ENCODE measurements at places on chromosomes 1 and 21.

DNA sequence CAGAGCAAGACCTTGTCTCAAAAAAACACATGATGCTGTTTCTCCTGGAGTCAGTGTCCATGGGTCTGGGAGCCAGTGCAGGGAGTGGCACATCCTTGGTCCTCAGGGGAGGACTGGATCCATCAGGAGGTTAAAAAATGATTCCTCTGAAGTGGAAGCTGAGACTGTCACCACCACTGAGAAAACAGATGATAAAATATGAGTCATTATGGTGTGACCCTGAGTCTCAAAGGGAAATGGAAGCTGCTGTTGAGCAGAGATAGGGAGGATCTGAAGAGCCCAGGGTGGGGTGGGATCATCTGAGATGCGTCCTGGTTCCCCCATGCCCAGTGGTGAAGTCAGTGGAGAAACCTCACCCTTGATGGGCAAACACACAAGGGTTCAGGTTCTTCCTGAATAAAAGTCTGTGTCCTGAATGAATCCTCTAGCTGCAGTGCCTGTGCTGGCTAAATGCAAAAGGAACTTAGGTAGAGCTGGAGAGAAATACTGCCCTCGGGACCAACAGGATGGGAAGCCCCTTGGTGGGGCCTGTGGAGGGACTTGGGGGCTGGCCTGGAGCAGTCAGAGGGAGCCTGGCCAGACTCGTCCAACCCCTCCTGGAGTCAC lies 61.6 kb upstream of the TENT5B start:
- no peak for DNase-seq

DNA sequence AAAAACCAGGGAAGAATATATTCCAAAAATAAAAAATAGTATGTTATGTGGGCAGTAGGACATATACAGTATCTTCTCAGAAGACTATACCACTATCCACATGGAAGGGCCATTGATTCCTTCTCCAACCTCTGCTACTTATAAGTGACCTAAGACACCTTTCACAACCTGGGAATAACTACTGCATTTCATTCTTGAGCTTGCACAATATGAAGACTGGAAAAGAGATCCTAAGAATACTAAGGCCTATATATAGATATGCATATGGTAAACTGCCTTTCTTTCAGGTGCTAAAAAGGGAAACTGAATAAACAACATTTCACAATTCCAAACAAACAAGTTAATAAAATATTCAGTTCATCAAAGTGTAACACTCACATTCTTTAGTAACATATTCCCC lies 32.0 kb upstream of the SDC3 start:
- DNase-seq, result no peak

- no peak for DNase-seq
These were observed 38.6 kb downstream of the GADD45A start for GRCh38 chr1:67723620-67724019.

GRCh38 chr21:42599962-42600361 lies 53.5 kb upstream of the PDE9A start:
- DNase-seq, result no peak

DNA sequence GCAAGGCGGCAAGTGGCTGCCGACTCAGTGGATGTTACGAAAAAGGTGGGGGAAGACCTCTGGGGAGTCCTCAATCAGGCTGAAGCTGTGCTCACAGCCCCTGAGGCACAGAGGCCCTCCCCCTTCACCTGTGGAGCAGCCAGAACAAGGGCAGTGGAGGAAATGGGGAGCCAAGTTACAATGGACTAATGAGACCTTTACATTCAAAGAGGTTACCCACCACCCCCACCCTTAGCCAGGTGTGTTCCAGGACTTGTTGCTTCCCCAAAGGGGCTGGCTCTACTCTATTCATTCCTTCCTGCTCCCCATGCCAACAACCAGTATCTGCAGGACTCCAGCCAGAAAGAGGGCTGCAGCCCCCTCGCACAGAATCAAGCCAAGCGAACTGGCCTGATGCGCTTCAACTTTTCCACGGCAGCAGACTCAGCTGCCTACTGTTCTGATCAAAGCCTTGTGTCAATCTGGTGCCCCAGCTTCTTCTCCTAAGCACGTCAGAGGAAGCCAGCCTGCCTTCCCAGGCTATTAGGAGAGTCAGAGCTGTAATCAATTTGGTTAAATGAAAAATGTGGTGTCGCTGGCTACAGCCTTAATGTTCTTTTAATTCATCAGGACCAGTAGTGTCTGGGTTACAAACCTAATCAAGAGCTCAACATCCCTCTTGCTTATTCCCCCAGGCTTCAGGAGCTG lies 1.8 kb upstream of the SYT2 start:
- DNase-seq, result no peak

- DNase-seq, result no peak
These were observed 23.7 kb upstream of the SLC2A5 start for GRCh38 chr1:9093091-9093490.

DNA sequence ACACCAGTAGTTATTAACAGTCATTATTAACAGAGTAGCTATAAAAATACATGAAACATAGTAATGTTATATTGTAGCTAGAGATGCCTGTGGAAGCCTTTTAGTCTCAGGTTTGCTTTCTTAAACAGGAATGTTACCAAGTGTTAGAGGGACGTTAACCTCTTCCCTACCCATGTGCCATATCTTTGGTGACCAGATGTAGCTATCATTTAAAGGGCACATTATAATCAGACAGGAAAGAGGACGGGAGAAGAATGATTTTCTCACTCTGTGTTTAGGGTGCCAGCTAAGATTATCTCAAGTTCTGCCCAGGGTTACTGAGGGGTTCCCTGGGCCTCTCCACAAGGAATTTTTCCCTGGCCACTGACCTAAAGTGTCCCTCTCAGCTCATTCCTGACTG lies 20.9 kb upstream of the UBL4B start:
- DNase-seq, result no peak

DNA sequence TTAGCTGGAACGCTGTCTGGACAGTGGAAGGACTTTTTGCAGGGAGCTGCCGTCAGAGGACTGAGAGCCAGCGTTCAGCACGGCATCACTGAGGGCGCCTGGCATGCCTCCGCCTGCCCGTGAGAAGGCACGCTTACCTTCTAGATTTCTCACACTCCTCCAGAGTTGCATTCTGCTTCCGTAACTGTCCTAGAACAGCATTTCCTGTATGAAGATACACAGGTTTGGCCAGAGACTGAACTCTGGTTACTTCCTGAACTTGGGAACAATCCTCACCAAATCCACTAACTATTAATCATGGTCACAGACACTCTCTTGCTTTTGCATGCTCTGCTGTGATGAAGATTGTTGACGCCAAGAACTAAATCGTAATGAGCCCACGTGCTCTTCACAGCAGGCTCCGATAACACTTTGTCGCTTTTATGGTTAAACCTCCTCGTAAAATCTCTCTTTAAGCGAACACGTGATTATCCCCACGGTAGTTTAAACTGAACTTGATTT lies 93.5 kb downstream of the KIF26B start:
- no peak for DNase-seq

GRCh38 chr1:231226156-231226555 lies 14.9 kb upstream of the GNPAT start:
- DNase-seq, result no peak

GRCh38 chr1:208185801-208186231 lies 58.4 kb downstream of the PLXNA2 start:
- DNase-seq, result no peak

GRCh38 chr1:223363057-223363855 lies 720 bp downstream of the SUSD4 start:
- peak; percentile 40 for DNase-seq

- no peak for DNase-seq
These were observed 12.3 kb downstream of the NES start for GRCh38 chr1:156664767-156665411.

DNA sequence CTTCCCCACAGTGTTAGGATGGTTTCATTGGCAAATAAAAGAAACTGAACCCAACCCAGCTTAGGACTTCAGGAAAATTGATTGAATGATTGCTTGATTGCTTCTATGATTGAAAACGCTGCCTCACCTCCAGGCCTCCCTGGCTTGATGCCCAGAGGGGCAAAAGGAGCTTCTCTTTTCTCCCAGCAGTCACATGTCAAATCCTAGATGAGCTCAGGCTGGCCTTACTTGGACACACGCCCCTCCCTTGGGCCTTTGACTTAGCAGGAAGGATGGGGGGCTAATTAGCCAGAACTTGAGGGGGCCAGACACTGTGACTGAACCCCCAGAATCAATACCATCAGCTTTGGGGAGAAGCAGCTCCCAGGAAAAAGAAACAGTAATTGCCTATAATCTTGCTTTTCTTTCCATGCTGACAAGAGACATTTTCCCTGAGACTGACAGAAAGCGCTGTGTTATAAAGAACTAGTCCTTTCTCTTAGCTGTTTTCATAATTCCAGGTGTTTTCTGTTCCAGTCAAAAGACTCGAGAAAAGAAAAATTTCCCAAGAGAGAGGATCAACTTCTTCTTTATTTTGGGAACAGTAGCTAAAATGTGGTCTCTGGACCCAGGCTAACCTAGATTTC lies 50.8 kb upstream of the ATP5PO start:
- DNase-seq, result no peak

DNA sequence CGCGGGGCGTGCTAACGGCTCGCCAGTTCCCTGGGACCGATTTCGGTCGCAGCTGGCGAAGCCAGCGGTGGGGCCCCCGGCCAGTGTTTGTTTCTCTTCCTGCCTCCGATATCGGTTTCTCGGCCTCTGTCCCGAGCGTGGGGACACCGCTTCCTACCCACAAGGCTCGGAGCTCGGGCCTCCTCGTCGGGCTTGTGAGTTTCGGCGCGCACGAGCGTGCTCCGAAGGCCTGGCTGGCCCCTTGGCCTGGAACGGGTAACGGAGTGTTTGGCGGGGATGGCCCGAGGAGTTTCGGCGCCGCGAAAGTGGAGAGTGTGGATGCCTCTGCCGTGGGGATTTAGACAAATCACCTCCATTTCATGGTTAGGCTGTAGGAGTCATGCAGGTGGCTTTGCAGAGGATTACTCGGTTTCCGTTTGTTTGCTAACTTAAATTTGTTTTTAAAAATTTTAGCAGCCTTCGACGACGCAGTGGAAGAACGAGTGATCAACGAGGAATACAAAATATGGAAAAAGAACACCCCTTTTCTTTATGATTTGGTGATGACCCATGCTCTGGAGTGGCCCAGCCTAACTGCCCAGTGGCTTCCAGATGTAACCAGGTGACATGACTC lies 559 bp downstream of the RBBP4 start:
- DNase-seq, result no peak

GRCh38 chr1:203378556-203379245 lies 27.8 kb upstream of the FMOD start:
- no peak for DNase-seq

- DNase-seq, result no peak
These were observed 67.1 kb downstream of the DDR2 start for GRCh38 chr1:162699366-162699765.

DNA sequence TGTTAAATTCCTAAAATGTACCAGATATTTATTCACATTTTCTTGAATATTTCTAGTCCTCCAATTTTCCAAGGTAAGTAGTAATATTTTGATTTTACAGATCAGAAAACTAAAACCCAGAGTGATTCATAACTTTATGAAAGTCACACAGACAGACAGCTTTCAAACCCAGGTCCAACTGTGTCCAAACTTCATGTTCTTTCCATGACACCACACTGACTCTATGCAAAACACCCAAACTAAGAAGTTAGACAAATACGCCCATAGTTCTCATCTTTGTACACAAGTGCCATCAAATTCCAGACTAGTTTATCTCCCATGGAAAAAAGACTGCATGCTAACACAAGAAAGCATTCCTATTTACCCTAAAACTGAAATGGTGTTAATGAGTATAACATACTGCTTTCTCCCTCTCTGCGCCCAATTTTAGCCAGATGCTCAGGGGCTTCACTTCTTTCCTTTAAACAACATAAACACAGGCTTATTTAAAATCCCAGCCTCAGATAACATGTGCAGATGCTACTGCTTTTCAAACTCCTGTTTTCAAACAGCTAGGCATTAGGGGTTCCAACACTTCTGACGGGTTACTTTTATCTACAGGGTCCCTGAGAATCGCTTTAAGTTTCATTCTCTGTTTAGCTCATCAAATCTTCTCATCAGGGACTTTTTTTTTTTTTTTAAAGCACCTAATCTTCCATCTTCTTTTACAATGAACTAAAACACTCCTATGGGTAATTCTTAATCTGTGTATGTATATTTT lies 44.6 kb downstream of the WASF2 start:
- peak; percentile 18 for DNase-seq

- no peak for DNase-seq
These were observed 25.1 kb downstream of the RRP1B start for GRCh38 chr21:43684424-43684823.

- no peak for DNase-seq
These were observed 67.3 kb upstream of the KIAA1614 start for GRCh38 chr1:180845352-180845751.

- DNase-seq, result peak; percentile 67
These were observed 5.1 kb upstream of the SSR2 start for GRCh38 chr1:156025876-156026275.

DNA sequence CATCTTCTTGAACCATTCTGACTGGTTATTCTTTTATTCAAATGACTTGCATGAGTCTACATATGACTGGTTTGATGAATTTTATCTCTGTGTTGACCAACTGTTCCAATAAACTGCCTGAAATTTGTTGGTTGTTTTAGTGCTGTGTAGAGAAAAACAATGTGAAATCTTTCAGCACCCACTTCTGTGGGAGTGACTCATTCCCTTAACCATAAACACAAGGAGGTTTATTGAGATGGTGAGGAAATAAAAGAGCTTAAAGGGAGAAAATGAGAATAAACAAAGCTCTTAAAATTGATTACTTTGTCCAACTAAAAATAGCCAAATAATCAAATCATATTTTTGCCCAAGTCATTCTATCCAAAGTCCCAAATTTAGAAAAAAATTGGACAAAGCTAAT lies 341.1 kb downstream of the TGFB2 start:
- DNase-seq, result no peak

DNA sequence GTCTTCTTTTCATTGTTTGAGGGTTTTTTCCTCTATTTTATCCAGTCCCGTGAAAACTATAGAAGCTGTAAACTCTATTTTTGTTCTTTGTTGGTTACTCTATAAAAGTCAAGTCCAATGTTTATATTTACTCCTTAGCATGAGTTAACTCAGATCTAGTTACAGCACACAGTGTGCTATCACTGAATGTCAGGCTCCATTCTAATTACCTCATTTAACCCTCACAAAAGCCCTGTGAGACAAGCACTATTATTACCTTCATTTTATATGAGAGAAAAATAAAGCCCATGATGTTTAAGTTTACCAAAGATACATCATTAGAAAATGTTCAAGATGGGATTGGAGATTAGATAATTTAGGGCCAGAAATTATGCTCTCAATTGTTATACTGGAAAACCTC lies 251.4 kb upstream of the SNX7 start:
- DNase-seq, result no peak

DNA sequence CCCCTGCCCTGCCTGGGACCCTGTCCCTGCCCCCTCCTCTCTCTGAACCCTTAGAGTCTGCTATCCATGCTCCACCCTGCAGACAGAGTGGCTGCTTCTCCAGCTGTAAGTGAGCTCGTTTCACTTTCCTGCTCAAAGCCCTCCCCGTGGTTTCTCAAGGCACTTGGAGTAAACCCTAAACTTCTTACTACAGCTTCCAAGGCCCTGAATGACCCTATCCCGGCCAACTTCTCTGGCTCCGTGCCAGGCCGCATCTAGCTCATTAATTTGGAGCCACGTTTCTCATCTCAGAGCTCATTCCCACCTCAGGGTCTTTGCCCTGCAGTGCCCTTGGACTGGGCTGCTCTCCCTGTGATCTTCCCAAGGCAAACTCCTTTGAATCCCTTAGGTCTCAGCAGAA lies 235.1 kb upstream of the RUNX1 start:
- no peak for DNase-seq
